Activated effector memory CD4-positive, alpha-beta T cell treated with Interleukin-2 at 50 U/mL for 16 hours (primary cell): ENCODE measurements at places on chromosomes 13 and 19.

- DNase-seq, result no peak
These were observed at the start of gene C2CD4C for GRCh38 chr19:408902-409515. Gene C2CD4C (minus strand): TSS chr19:409147. CDS start chr19:408361, 786 bp downstream.

- DNase-seq, result no peak
These were observed 8.4 kb downstream of the ARHGAP33 start for GRCh38 chr19:35783469-35784434.

- no peak for DNase-seq
These were observed 7.8 kb upstream of the LYPD5 start for GRCh38 chr19:43809762-43810696.

DNA sequence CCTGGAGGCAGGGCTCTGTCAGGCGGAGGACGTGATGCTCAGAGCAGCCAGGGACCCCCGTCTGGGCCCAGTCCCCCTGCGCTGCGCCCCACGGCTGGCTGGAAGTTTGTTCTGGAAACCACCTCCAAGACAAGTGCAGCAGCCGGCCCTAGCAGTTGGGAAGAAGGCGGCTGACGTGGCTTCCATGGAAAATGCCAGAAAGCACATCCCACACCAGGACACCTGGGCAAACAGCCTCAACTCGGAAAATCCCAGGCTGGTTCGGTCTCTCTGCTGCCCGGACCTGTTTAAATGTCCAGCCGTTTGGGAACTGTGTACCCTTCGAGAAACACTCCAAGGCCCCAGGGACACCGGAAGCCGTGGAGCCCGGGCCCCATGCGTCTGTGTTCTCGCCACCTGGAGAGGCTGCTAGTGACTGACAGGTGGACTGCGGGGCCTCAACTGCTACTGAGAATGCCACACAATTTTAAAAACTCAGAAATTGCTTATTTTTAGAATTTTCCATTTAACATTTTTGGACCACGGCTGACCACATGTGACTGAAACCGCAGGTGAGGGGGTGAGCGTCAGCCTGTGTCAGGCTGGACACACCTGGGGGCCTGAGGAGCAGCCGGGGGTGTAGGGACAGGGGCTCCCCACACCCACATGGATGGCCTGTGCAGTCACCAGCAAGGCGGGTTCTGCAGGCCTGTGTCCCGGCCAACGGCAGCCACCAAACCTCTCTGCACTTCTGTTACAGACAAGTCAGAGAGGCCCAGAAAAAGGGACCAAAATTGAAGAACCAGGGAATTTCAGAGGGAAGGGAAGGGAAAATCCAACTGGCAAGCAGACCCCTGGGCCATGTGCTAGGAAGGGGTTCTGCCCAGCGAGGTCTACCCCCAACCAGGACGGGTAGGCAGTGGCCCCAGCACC is 31.7 kb downstream of the RASA3 start:
- no peak for DNase-seq

- DNase-seq, result no peak
These were observed 508.8 kb downstream of the DACH1 start for GRCh38 chr13:71358218-71358617.

DNA sequence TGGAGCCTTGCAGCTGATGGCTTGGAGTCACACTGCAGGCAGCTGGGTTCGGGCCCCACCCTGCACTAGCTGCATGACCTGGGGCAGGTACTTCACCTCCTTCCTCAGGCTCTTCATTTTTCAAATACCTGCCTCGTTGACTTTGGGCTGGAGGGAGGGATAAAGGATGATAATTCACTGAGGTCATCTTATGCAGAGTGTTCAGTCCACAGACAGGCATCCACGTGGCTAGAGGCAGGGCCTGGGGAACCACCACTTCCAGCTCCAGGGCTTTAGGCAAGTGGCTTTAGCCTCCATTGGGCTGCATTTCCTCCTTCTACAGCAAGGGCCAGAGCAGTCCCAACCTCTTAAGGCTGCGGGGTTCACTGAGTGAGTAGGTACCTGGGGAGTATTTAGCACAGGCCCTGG is 84.8 kb downstream of the SIPA1L3 start:
- no peak for DNase-seq

GRCh38 chr13:49234741-49235140 is 13.0 kb upstream of the CDADC1 start:
- no peak for DNase-seq

DNA sequence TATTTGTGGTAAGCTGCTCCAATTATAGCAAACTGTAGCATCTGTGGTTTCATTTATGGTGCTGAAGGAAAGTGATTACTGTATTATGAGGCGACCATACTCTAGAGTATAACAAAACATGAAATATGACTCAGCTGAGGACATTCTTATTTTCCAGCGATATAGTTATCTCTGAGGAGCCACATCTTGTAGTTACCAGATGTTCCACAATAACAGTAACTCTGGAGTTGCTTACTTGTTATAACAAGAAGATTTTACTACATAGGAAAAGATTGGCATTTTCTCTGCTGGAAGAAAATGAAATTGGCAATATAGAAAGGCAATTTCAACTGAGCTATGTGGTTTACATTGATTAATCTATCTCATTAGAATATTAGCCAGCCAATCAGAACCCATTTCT is 1634.2 kb downstream of the PCDH9 start:
- DNase-seq, result no peak

GRCh38 chr13:21402586-21403307 is 56.4 kb downstream of the ZDHHC20 start:
- no peak for DNase-seq

GRCh38 chr13:63307228-63307627 is 1891.6 kb upstream of the PCDH20 start:
- no peak for DNase-seq

- no peak for DNase-seq
These were observed 29.4 kb downstream of the AP1M1 start for GRCh38 chr19:16226878-16227836.

- no peak for DNase-seq
These were observed 42.7 kb downstream of the ADPRHL1 start for GRCh38 chr13:113410472-113411201.

GRCh38 chr13:95236774-95237173 is 64.5 kb downstream of the ABCC4 start:
- DNase-seq, result no peak

DNA sequence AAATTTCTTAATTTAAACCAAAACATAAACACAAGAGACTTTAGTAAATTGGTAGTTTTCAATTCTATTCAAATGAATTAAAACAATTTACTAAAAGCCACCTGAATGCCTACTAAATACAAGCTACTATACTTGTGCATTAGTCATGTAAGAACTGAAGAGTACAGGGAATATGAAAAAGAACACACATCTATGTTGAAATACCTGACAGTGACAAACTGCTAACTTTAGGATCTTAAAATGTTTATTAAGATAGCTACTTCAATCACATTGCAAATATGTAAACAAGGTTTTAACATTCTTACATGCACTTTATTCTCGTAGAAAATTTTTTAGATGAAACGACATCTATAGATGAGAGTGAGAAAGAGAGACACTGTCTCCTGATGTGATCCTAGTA is 4.1 kb downstream of the SPRYD7 start:
- DNase-seq, result no peak

DNA sequence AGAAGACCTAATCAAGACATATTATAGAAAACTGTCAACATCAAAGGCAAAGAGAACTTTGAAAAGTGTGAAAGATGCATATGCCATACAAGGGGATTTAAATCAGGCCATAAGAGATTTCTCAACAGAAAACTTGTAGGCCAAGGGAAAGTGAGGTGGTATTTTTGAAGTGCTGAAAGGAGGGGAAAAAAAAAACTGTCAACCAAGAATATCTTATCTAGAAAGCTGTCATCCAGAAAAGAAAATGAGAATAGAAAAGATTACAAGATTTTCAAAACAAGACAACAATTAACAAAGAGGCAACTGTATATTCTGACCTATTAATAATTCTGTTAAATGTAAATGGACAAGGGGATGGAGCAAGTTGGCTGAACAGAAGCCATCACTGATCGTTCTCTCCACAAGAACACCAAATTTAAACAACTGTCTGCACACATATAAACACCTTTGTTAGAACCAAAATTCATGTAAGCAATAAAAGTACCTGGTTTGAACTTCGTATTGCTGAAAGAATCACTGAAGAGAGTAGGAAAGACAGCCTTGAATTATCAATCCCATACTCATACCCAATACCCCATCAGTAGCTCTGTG is 880.1 kb upstream of the PCDH9 start:
- no peak for DNase-seq

- DNase-seq, result no peak
These were observed 65.4 kb upstream of the SOX1 start for GRCh38 chr13:112001571-112001970.

- peak; percentile 64 for DNase-seq
These were observed 36.2 kb upstream of the GARRE1 start for GRCh38 chr19:34217952-34218817.

DNA sequence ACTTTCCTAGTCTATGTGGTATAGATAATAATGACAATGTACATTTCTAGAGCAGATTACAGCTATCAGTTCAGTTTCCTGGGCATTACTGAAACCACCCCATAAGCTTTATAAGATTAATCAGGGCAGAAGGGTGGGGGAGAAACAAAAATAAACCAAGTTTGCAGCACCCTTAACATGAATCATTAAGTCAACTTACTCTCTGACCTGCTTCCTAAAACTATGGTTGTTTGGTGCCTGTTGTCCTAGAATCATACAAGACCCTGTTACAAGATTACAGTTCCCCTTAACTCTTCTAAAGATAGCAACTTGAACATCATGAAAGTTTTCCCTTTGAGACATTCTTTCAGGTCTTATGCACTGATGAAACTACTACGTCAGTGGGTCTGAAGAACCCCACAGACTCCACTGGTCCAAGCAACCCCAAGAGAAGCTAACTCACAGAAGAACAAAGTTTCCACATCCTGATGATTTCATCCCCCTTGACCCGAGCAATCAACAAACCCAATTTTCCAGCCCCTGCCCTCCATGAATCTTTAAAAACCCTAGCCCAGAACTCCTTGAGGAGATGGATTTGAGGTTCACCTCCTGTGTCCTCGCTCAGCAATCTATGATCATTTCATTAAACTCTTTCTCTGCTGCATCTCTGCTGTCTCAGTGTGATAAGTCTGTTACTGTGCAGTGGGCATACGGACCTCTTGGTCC is 336.5 kb downstream of the FOXO1 start:
- DNase-seq, result no peak

GRCh38 chr19:53147645-53148044 is 11.2 kb downstream of the ZNF347 start:
- no peak for DNase-seq

DNA sequence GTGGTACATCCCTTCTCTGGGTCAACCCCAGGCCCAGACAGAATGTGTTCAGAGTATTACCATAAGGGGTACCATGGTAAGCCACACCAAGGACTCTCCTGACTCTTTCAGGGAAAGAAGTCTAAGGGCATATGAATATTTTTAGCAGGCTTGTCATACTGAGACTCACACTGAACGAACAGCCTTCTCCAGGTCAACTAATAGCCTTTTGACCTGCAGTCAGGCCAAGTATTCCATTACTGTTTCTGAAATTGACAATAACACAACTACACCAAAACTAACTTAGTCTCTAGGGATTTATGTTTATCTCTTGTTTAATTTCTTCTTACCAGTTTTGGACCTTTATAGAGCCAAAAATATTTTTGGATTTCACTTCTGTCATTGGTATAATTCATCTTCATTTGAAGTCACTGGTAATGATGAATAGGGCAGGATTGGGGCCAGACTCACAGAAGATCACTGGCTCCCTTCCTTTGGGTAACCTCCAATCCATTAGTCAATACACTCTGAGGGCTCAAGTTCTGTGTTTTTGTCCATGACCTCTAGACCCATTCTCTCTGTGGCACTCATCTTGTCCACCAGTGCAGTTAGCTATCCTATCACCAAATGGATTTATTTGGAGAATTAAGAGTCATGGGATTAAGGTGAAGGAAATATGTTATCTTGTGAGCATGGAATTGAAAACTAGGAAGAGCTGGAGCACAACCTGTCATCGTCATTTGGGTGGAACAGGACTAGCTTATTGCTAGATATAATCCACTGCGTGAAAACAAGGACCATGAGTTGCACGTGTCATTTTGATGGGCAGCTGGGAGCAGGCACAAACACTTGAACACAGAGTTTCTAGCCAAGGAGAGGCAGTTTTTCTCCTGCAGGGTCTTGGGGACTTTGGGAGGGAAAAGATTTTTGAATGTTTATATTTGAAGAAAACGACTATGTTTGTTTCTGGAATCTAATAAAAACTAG is 313.3 kb downstream of the DCLK1 start:
- no peak for DNase-seq

- DNase-seq, result no peak
These were observed 118.6 kb downstream of the TBC1D4 start for GRCh38 chr13:75363371-75363770.

DNA sequence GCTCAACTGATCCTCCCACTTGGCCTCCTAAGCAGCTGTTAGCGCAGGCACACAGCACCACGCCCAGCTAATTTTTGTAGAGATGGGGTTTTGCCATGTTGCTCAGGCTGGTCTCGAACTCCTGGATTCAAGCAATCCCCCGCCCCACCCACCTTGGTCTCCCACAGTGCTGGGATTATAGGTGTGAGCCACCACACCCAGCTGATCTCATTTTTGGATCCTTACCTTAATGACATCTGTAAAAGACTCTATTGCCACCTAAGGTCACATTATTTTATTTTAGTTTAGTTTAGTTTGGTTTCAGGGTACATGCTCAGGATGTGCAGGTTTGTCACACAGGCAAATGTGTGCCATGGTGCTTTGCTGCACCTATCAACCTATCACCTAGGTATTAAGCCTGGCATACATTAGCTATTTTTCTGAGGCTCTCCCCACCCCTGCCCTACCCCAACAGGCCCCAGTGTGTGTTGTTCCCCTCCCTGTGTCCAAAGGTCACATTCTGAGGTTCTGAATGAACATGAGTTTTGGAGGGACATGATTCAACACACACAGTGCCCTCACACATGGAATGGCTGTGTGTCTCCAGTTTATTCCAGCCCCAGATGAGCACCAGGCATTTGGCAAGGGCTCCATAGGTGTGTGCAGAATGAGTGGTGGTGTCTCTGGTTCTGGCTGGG is 1.3 kb downstream of the OR10H5 start:
- DNase-seq, result no peak

DNA sequence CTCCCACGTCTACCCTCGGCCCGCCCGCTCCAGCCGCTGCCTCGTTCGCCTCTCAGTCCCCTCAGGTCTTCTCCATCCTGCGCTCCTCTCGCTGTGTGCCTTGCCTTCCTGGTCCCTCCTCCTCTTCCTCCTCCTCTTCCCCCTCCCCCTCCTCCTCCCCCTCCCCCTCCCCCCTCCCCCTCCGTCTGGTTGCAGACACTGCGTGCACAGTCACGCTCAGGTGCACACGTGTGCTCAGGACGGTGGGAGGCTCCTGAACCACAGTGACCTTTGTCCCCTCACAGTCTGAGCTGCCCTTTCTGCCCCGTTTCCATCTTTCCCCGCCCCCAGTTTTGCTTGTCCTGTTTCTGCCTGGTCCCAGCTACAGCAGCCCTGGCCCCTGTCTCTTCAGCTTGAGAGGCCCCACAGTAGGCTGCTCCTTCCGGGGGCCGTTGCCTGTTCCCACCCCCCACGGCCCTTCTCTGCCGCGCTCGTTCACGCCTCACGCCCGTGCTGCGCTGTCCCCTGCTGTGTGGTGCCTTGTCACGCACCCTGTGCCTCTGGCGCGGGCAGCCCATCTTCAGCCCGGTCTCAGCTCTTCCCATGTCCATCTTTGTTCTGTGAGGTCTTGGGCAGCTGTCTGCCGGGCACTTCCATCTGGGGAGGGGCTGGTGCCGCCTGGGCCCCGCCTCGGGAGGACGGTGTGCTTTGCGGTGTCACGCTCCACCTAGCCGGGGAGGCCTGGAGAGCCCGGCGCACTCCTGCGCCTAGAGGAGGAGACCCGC is 13.8 kb upstream of the RPS15 start:
- no peak for DNase-seq

- DNase-seq, result no peak
These were observed 25.9 kb downstream of the ARHGAP35 start for GRCh38 chr19:46886546-46887239.
